Calu3 (cell line): ENCODE measurements at places on chromosomes 7 and 10. TPM values are rescaled to one million over a fixed set of nuclear protein-coding genes. Genes with fewer than 3 reads are reported as not detected.

Gene IDI1
- total RNA-seq, result 101 and 108 TPM in 2 replicates

Gene ZNF425
- total RNA-seq, result 1.0 and 1.5 TPM in 2 replicates

DNA sequence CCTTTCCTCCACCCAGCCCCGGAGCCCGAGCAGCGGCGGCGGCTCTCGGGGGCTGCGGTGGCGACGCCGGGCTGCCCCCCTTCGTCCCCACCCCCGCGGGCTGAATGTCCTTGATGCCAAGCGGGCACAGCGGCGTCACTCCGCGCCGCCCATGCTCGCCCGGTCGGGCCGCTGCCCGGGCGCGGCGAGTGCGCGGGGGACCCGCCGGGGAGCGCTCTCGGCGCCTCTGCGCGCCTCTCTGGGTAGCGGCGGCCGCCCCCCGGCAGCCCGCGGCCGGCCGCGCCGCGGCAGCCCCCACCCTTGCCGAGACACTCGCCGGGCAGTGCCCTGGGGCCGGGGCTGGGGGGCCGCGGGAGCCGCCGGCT is 433 bp upstream of the PLXNA4 start:
- DNase-seq, result no peak

DNA sequence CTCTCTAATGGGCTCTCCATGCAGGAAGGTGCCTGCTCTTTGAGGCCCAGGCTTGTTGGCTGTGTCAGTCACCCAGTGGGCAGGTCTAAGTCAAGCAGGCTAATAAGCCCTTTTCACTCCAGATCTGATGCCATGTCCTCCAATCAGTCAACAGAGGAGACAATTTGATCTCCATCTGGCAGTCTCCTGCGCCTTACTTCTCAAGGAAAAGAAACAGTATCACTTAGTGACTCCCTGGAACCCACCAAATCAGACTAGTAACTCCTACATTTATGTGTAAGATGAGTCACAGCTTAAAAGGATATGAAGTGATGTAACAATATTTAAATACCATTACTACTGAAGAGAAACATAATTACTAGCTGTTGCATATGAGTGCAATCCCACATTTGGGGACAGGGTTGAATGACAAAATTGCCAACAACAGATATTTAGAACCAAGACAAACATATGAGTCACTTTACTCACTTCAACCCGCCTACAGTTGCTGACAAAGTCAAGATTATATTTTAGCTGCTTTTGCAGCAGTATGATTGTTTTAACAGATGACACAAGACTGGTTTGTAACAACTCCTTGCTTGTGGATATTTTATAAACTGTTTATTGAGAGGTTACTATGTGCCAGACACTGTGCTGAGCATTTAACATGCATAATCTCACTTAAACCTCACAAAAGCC is 72.1 kb downstream of the USP6NL start:
- DNase-seq, result no peak

GRCh38 chr10:23870651-23871610 is 338.0 kb upstream of the KIAA1217 start:
- DNase-seq, result no peak

- DNase-seq, result no peak
These were observed 35.0 kb upstream of the MRPS16 start for GRCh38 chr10:73287441-73287840.

GRCh38 chr10:129897871-129898626 is 66.0 kb downstream of the EBF3 start:
- no peak for DNase-seq

DNA sequence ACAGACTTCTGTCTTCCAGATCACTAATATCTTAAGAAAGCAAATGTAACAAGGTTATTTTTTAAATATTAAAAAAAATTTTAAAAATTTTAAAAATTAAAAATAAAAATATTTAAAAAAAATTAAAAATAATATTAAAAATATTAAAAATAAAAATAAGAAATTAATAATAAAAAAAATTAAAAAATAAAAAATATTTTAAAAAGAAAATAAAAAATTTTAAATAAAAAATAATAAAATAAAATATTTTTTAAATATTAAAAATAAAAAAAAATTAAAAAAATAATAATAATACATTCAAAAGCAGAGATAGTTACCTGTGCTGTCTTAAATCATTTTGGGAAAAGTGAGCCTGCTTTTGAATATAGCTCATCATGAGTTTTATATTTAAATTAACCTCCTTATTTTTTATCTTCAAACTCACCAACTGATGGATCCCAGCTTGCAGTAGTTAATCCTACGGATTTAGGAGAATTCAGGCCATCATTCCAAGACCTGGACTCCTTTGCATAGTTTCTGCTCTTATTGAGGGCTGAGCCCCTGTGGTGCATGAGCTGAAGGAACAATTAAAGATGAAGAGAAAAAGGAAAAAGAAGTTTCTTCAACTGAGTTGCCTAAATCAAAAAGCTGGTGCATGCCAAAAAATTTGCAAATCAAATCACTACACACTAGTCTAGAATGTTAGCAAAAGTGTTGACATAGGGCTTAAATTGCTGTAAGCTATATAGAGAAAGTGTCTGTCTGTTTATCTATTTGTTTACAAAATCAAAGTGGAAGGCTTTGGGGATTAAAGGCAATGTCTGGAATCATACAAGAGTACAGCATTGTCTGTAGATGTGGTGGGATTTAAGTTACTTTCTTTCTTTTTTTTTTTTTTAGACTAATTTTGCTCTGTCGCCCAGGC is 50.5 kb upstream of the ZNF438 start:
- DNase-seq, result no peak

GRCh38 chr7:17674166-17674942 is 265.9 kb downstream of the SNX13 start:
- no peak for DNase-seq

DNA sequence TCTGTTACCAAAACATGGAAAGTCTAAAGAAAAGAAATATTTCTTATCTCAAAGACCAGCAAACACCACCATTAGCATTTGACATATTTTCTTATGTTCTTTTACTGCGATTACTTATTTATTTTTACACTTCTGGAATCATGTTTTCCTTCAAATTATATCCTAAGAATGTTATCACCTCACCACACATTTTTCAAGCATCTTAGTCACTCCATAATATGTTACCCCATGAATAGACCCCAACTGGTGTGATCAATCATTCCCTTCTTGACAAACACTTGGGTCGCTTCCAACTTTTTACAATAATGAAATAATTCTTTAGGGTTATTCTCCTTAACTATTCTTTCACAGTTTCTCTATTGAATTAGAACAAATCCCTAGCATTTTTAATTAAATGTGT is 67.4 kb downstream of the AMPH start:
- no peak for DNase-seq

DNA sequence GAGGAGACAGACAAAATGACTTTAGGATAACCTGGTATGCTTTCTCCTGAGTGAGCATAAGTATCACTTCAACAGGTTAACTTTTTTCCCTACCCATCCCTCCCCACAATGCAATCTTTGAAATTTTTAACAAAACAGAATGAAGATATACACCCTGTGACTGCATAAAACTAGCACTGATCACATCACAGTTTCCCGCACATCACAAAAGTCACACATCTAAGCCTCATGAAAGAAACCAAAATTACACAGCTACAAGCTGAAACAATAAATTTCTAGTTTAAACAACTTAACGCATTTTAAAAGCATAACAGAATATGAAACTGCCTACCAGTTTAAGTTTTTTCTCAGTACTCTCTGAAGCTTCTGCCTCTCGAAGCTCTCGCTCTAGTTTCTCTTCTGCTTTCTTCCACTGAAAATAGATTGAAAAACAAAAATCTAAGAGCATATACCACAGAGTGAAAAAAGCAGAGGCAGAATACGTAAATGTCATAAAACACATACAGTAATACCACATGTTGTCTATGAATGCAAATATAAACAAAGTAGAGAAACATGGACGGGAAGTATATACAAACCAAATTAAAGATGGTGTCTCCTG is 18.1 kb downstream of the NOC3L start:
- no peak for DNase-seq

GRCh38 chr10:43206391-43207235 is 60.3 kb downstream of the RASGEF1A start:
- DNase-seq, result no peak

GRCh38 chr10:34124522-34125035 is 690.5 kb downstream of the PARD3 start:
- DNase-seq, result peak; percentile 81
